ENCODE measurements at places on chromosomes 6 and 20.

DNA sequence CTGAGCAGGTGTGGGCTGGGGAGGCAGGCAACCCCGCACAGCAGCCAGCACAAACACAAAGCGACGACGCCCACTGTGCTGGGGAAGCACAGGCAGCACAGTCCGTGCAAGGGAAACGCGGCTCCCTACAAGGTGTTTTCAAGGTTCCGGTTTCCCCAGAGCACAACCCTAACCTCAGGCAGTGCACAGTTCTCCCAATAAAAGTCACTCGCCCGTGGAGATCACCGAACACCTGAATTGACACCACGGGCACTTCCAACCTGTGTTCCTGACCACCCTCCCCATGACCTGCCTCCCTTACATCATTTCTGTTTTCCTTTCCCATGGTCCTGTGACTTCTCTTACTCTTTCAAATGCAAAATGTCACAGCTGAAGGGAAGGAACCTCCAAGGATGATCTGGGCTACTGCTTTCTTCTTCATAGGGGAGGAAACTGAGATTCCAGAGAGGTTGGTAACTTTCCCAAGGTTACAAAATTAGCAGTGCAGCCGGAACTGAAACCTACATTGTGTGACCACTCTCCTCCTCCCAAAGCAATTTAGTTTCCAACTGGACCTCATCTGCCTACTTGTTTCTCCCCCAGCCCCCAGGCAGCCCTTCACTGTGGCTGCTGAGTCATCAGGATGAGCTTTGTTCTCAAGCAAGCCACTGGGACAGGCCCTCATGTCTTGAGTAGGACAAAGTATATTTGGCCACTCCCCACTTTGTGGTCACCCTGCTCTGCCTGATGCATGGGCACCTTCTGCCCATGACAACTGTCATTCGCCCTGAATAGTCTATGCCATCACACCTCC is 125.3 kb downstream of the ATXN1 start:
- DNase-seq = no peak

- DNase-seq = no peak
These were observed 112.5 kb downstream of the SNX5 start for GRCh38 chr20:17856024-17856564.

GRCh38 chr6:107690643-107691061 is 133.5 kb downstream of the SCML4 start:
- no peak for DNase-seq

DNA sequence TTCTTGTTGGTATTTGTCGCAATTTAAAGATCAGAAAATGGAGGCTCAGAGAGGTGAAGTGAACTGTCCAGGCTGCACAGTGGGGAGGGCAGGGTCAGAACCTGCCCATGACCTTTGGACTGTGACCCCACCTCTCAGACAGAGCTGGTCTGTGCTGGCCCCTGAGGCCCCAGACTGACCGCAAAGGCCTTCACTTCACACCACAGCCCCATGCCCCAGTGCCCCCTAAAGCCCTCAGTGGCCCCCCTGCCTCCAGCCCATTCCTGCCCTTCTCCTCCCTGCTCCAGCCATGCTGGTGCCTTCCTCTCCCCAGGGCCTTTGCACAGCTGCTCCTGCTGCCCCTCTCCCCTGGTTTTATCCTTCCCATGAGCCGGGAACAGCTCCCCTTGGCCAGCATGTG is 9.4 kb upstream of the RBBP8NL start:
- DNase-seq = no peak

DNA sequence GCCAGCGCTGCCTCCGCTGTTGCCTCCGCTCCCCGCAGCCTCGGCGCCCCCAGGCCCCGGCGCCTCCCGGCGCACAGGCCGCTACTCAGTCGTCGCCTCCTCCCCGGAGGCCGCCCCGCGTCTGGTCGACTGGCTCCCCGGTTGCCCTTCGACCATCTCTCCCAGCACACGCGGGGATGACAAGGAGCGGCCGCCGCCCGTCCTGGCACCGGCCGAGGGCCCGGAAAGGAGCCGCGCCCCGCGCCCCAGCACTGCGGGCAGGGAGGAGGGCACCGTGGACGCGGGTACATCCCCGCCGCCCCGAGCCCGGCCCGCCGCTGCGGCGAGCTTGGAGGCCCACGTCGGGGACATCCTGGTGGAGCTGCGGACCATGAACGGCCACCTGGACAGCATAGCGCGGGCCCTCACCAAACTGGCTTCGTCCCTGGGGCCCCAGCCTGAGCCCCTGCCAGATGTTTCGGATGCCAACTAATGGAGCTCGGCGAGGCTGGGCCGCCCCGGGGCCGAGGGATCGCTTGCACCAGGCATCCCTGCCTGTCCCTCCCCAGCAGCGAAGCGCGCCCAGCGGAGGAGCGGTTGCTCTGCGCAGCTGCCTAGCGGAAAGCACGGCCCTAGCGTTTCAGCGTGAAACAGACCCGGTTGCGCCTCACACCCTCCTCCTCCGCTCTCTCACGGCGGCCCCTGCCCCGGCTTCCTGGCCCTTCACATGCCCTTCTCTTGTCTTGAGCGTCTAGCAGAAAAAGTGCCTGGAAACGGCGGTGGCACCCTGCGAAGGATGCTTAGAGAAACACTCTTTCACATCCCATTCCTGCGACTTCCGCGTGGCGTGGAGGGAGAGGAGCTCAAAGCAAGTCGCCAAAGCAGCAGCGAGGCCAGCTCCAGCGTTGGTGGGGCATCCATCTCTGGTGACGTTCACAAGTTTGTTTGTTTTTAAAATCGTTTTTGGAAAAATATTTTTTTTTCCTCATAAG is 285.8 kb upstream of the SUPT3H start:
- DNase-seq = peak; percentile 36

DNA sequence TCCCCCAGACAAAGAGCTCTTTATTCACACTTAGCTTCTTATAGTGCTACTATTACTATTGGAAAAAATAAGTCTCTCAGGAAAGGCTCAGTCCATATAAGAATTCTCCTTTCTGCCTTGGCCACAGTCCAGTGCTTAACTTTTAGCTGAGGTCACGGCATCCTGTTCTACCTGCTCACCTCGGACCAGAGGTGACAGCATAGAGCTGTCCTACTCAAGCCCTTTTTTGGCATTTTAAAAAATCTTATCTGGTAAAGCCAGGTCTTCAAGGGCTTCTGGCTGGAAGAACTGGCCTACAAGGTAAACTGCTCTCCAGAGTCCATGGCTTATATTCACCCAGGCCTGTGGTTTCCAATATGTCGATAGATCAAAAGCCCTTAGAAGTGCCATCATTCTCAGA is 109.7 kb downstream of the RCAN2 start:
- no peak for DNase-seq

GRCh38 chr6:22784601-22785410 is 215.4 kb downstream of the HDGFL1 start:
- DNase-seq = no peak

DNA sequence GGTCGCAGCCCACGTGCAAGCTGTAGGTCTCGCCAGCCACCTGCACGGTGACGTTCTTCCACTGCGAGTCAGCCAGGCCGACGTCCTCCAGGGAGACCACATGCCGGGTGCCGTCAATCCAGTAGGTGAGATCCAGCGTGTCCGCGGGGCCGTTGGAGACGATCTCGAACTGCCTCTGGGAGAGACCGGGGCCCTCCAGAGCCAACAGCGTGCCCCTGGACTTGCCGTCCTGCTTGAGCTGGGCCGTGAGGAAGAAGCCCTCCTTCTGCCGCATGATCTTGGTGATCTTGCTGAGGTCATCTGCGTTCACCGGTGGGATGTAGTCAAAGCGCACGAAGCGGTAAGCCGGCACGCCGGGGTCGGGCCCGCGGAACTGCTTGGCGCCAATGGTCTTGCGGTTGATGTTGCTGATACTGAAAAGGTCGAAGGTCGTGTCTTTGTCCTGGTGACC is 5.1 kb downstream of the THBS2 start:
- no peak for DNase-seq

DNA sequence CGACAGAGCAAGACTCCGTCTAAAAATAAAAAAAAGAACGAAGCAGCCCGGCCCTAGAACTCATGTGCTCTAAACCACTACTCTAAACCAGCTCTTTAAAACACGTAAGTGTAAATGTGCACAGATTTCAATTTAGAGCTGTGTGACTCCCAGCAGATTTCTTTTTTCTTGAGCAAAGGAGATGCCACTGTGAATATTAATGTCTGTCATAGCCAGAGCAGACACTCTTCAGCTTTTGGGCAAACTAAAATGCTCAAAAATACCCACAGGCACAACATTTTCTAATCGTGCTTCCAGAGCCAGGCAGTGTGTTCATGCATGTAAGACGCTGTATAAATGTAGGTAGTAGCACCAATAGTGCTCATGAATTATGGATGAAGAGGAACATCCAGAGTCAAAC is 218.9 kb upstream of the PLCB4 start:
- no peak for DNase-seq
